Cardiac septum (tissue), 1 donor: ENCODE measurements at places on chromosomes 7 and 10. TPM values are rescaled to one million over a fixed set of nuclear protein-coding genes. Genes with fewer than 3 reads are reported as not detected.

DNA sequence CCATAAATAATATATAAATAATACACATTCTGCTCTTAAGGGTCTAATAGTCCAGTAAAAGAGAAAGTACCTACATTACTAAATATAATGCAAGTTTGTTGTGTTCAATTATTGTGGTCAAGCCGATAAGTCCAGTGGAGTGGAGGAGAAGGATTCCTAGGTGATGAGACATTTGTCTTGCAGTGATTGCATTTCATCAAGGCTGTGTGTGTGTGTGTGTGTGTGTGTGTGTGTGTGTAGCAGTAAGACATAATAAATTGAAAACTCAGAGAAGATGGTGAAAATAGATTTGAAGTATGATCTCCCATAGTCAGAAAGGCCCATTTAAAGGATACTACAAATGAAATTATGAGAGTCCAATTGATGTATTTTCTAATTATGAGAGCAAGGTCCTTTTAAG is 192.5 kb upstream of the SEMA3C start:
- no peak for DNase-seq

GRCh38 chr10:1774796-1775195 is 37.5 kb upstream of the ADARB2 start:
- no peak for DNase-seq

DNA sequence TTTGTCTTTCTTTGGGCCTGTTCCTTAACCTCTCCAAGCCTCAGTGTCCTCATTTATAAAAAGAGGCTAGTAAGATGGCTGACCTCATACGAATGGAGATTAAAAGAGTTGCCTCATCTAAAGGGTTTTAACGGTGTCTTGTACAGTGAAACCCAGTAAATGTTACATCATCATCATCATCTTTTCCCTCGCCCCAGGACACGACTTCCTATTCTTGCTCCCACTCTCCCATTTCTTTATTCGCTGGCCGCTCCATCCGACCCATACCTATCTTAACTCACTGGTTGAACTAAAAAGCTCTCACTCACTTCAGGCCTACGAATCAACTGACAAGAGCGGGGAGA is 554 bp downstream of the FRA10AC1 start:
- no peak for DNase-seq

DNA sequence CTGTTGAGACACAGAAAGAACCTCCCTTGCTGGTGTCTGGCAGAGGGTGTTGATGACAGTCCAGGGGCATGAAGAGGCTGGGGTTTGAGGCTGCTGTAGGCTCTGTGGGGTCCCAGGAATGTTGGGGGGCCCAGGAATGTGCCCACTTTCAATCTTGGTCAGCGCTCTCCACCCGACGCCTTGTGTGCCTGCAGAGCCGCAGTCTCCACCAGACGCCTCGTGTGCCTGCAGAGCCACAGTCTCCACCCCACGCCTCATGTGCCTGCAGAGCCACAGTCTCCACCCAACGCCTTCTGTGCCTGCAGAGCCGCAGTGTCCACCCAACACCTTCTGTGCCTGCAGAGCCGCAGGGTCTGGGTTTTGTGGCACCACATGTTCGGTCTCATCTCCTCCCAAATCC is 84.0 kb downstream of the ADARB2 start:
- no peak for DNase-seq

DNA sequence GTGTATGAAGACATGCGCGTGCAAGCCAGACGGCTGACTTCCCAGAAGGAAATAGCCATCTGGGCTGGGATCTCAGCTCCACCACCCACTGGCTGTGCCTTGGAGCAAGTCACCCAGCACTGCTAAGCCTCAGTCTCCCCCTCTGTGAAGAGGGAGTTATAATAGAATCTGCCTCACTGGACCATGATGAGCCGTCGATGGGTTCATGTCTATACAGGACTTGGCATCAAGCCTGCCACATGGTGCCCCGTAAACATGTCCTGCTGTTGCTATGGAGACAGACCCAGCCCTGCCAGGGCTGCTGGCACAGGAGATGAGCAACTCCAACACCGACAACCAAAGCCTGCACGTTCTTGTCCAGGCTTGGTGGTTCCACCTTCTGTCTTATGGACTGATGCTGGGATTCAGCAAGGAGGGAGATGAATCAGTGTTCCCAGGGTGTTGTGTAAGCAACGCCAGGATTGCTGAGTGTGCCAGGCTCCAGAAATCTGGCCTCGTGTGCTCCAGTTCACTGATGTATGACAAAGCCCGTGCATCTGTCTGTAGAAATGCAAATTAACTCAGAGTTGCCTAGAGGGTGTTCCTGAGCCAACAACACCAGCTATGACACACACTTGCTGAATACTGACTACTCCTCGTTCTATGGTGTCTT is 5.6 kb downstream of the GPR15LG start:
- DNase-seq = peak; percentile 51

GRCh38 chr7:28921822-28922221 is 36.3 kb downstream of the TRIL start:
- DNase-seq = no peak

- DNase-seq = no peak
Observed at GRCh38 chr7:44805950-44806349, 9.5 kb downstream of the PPIA start.

DNA sequence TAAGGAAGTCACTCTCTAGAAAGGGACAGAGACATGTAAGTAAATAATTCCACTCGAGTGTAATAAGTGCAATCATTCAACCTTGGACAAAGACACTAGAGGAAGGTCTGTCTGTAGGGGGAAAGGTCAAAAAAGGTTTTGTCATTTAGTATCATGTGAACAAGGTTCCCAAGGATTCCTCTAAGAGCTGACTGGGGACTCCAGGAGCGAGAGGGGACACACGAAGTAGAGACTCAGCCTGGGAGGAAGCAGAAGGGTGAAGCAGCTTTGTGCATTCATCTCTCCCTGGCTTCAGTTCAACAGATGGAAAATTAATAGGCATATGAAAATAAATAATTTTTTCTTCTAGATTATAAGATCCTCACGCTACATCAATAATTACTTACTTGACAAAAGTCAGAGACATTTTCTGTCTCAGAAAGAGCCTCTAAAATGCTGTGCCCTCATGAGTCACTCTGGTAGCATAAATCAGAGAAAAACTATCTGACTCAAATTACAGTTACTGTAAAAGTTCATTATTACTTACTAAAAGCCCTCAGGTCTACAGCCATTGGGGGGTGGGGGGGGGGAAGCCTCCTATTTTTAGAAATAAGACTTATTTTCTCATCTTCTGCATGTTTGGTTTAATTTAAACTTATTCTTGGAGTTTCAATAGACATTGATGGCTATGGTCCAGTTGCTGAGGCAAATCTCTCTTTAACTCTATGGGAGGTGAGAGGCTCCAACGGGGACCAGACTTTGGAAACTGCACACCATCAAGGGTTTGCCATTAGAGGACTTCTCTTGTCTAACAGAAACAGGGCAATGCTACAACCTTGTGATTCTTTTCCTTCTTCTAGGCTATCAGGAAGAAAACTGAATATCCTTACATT is 275.1 kb upstream of the KLF14 start:
- no peak for DNase-seq

DNA sequence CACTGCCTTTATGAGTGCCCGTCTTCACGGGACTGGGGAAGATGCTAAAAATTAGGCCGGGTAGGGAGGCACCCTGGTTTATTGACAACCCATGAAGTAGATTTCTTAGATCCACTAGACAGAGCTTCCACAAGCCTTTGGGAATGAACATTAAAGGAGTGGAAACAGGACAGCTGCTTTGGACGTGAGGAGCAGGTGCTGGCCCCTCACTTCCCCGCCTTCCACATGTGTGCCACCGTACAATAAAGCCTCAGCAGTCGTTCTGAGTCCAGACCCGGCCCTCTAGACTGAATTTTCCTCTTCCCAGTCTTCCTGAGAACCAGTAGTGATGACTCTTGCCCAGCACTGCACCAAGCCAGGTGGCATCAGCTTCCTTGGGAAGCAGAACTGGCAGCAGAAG is 282.4 kb downstream of the CELF2 start:
- no peak for DNase-seq

DNA sequence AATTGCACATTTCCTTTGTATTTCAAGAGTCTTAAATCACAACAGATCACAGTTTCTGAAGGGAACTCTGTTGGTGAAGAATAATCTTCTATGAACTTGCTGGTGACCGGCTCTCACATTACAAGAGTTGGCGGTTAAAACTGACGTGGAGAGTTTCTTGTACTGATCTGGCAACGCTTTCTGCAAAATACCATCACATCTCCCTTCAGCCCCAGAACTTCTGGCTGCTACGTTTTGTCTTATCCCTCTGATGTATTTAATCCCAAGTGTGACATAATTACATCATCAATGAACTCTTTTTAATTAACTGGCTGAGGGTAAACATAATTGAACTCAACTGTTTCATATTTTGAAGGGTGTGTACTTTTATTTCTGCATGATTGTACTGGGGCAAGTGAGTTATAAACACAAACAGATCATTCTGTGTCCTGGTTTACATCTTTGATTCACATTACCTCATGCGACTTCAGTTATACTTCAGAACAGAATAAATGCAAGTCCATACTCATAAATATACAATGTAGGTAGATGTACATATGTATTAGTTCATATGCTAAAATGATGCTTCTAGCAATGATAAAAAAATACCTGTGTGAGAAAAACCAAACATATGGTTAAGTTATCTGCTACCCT is 105.1 kb upstream of the NPVF start:
- no peak for DNase-seq

DNA sequence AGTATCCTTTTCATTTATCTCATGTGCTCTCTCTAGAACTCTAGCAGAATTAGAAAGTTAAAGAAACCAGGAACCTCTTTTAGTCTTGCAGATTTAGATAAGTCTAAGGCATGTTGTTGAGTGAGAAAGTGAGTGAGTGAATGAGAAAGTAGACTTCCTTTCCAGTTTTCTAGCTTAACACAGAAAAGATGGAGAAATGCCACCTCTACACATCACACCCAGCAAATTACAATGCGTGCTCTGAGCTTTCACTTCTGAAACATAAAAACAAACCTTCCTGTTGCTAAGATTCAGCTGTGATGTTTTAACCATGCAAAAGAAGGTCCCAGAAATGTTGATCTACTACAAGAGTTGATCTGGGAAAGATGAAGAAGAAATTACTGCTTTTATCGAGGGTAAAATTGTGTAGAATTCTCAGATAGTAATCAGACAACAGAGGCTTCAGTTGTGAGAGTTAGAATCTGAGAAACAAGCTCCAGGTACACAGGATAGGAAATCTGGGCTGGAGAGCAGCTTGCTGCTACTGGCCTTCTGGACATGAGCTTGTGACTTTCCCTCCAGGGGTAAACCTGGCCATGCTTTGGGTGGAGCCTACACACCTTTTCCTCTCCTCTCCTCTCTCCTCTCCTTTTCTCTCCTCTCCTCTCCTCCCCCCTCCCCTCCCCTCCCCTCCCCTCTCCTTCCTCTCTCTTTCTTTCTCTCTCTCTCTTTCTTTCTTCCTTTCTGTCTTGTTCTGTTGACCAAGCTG is 4.6 kb downstream of the CYP3A5 start:
- DNase-seq = no peak

DNA sequence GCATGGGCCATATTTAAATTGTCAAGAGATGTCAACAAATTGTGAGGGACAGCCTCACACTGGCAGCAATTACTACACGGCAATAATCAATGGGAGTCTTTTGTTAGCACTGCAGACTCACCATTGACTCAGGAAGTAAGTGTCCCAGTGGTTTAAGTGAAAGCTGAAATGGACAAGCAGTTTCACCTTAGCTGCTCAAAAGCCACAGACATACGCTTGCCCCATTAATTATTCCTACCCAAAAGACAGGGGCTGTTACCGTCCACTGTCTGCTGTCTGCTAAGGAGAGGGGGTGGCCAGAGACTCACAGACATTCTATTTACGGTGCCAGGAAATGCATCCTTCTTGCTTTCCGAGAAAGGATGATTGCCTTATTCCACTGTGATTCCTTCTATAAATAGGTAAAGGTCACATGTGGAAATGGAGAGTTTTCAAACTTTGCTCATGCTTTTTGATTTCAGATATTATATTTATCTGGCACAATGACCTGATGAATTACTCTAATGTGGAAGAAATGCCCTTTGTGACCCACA is 309.7 kb upstream of the NFE2L3 start:
- DNase-seq = no peak

DNA sequence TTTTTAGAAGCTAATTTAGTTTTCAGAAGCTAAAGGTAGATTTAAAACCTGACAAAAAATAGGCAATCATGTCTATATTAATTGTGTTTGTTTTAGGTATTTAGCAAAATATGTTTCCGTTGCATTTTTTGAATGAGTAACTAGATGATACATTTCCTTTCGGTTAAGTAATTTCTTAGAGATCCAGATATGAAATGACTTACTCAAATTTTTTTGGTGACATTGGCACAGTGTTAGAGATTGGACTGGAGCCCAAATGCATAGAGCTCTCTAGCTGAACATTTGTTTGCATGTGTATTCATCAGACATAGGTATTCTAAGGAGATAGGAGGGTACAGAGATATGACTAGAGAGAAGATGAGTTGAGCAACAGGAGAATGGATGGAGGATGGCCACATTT is 1.9 kb downstream of the BUB3 start:
- DNase-seq = no peak

- DNase-seq = peak; percentile 99
Observed at GRCh38 chr10:110304780-110305421, at the start of gene SMNDC1. SMNDC1 (minus strand) TSS chr10:110304920; CDS start chr10:110303587, 1,333 bp downstream.

GRCh38 chr7:110974441-110974840 is 116.5 kb upstream of the LRRN3 start:
- DNase-seq = no peak

DNA sequence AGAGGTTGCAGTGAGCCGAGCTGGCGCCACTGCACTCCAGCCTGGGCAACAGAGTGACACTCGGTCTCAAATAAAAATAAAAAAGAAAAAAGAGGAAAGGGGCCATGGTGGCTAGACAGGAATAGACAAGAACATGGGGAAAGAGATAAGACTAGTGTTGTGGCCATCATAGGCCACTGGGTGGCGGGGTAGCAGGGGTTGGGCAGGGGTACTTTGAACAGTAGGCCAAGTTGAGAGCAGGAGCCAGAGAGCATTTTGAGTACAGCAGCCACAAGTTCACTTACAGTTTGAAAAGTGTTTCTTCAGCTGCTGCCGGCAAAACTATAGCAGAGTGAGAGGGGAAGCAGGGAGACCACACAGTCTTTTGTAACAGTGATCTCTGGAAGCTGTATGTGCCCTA is 656.0 kb downstream of the CNTNAP2 start:
- DNase-seq = no peak

- no peak for DNase-seq
Observed at GRCh38 chr10:6009961-6010360, 32.6 kb upstream of the IL15RA start.

DNA sequence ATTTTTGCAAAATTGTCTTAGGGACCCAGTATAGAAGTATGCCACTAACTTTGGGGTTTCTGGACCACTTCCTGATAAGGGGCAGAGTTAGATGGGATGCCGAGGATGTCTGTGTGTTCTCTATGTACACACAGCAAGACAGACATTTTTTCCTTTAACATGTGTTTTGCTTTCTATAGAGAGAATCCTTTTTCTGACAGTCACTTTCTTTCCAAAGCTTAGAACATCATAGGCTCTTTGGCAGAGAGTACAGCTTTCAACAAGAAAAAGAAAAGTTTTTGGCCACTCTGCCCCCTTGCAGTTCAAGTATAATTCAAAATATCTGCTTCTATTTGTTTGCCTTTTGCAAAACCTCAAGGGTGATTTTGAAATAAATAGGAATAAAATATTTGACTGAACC is 44.1 kb downstream of the PAPSS2 start:
- no peak for DNase-seq

The LRRD1 gene
- 0.43 TPM for total RNA-seq

The TMEM248 gene
- 50.2 TPM for total RNA-seq

The PUS7 gene
- 6.6 TPM for total RNA-seq

The OGDHL gene
- total RNA-seq = 11.5 TPM

The RAMP3 gene
- total RNA-seq = 52.5 TPM

The FANK1 gene
- 0.43 TPM for total RNA-seq

The ADCY1 gene
- total RNA-seq = 2.9 TPM

The LRRC72 gene
- not detected for total RNA-seq

The NKX1-2 gene
- total RNA-seq = not detected

The SLC18A2 gene
- 0.24 TPM for total RNA-seq

The ZNF804B gene
- total RNA-seq = 0.05 TPM

The CHRM2 gene
- 83.7 TPM for total RNA-seq
